ENCODE measurements at places on chromosomes 12 and 14. TPM values are rescaled to one million over a fixed set of nuclear protein-coding genes. Genes with fewer than 3 reads are reported as not detected.

- H3K36me3 ChIP-seq: no peaks in the 10 kb centered on the region
- peaks cover 14% of the 10 kb centered on the region for H3K4me1 ChIP-seq
- no peaks in the 10 kb centered on the region for H3K27me3 ChIP-seq
- H3K4me3 ChIP-seq: no peak overlapping the region
Observed at GRCh38 chr12:109764123-109764522, 50.5 kb downstream of the FAM222A start.

CPM gene
- 224 TPM for total RNA-seq

DNA sequence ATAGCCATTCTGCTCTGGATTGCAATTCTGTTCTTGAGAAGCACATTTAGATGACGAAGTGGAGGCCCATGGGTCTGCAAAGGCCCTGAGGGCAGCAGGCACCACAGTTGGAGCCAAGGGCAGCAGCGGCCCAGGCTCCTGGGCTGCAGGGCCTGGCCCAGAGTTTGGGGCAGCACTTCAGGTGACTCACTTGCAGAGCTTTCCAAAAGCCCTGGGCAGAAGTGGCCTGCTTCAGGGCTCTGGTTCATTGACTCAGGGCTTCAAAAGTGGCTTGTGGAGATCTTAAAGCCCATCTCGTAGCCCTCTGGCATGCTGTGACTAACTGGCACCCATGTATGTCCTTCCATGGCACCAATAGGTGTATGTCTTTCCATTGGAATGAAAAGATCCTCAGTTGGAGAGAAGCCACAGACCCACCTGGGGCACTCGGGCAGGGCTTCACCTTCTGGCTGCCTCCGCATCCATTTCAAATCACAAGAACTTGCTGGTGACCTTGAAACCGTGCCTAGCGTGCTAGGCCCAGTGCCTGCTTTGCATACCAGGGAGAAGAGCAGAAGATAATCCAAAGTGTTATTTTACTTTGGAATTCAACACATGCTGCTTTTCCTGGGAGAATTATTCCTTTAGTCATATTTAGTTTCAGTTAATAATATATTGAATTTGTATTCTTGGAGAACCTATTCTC lies 106.7 kb downstream of the PRMT8 start:
- no peak overlapping the region for H3K4me3 ChIP-seq
- H3K4me1 ChIP-seq: no peaks in the 10 kb centered on the region
- H3K27ac ChIP-seq: no peak overlapping the region
- H3K27me3 ChIP-seq: no peaks in the 10 kb centered on the region
- DNase-seq: no peak
- no peaks in the 10 kb centered on the region for H3K36me3 ChIP-seq

CLBA1 gene
- total RNA-seq: 10.5 TPM

- no peak overlapping the region for H3K27ac ChIP-seq
- no peaks in the 10 kb centered on the region for H3K4me1 ChIP-seq
- no peaks in the 10 kb centered on the region for H3K36me3 ChIP-seq
- no peak overlapping the region for H3K4me3 ChIP-seq
- no peaks in the 10 kb centered on the region for H3K27me3 ChIP-seq
- DNase-seq: no peak
Observed at GRCh38 chr14:59857328-59857727, 13.2 kb downstream of the RTN1 start.

JAG2 gene
- 29.2 TPM for total RNA-seq

DHRS2 gene
- total RNA-seq: 1.2 TPM

DNA sequence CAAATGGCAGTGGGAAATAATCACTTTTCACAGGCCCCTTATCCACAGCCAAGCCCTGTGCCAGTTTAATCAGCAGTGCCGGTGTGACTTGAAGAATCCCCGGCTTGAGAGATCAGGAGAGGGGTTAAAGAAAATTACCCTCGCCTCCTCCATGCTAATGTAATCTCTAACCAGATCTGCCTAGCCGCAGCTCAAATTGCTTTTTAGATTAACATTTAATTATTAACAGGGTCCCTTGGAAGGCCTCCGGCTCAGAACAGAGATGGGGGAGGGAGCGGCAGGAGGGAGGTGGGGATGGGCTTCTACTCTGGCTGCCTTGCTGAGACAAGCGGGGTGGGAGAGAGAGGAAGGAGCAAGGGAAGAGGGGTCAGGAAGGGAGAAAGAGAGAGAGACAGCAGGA lies 24.0 kb downstream of the FAM222A start:
- H3K27me3 ChIP-seq: peaks cover 19% of the 10 kb centered on the region
- peaks cover 9% of the 10 kb centered on the region for H3K4me1 ChIP-seq
- H3K4me3 ChIP-seq: no peak overlapping the region
- no peaks in the 10 kb centered on the region for H3K36me3 ChIP-seq

DNA sequence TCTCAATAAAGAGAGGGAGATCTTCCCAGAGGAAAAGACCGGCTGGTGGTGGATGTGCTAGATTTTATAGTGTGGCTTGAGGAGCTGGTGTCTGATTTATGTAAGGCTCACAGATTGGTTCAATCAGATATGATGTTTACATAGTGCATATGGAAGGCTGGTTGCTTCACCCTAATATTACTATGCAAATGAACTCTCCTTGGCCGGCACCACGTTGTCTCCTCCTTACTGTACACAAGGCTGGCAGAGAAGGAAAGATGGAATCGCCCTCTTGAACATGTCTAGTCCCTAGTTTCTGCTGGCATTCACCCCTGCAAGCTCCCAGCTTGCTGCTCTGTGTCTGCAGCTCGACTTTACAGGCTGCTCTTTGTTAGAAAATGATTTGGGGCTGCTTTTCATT lies 8.9 kb downstream of the FAM186A start:
- H3K27ac ChIP-seq: no peak overlapping the region
- H3K4me3 ChIP-seq: no peak overlapping the region
- H3K4me1 ChIP-seq: no peaks in the 10 kb centered on the region
- no peak for DNase-seq
- no peaks in the 10 kb centered on the region for H3K36me3 ChIP-seq
- no peaks in the 10 kb centered on the region for H3K27me3 ChIP-seq

ZNF705A gene
- total RNA-seq: 0.15 TPM

- H3K4me3 ChIP-seq: no peak overlapping the region
- DNase-seq: no peak
- no peaks in the 10 kb centered on the region for H3K4me1 ChIP-seq
- no peaks in the 10 kb centered on the region for H3K36me3 ChIP-seq
- no peak overlapping the region for H3K27ac ChIP-seq
Observed at GRCh38 chr12:93018610-93019009, 89.5 kb upstream of the EEA1 start.

DNA sequence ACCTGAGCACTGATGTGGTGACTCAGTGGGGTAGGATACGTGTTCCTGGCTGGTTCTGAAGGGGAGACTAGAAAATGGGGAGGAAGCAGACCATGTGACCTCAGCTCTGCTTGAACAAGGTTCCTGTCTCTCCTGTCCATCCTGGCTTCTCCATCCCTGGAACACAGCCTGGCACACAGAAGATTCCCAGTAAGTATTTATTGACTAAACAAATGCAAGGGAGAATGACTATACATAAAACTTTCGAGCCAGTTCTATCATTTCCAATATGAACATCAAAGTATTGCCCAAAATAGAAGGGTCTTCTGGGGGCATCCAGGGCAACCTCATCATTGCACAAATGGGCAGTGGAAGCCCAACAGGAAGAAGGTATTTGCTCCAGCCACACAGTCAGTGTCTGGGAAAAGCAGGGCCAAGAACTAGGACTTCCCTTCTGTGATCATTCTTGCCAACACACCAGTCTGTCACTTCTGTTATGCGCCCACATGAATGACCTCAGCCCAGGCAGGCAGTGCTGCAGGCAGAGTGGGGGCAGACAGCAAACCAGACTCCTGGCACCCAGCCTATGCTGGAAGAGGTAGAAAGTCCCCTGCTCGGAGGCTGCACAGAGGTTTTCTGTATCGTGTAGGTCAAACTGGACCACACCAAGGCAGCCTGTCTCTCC lies 5.6 kb upstream of the SERPINA9 start:
- no peaks in the 10 kb centered on the region for H3K36me3 ChIP-seq
- H3K4me1 ChIP-seq: peaks cover 6% of the 10 kb centered on the region
- peaks cover 12% of the 10 kb centered on the region for H3K27me3 ChIP-seq

DNA sequence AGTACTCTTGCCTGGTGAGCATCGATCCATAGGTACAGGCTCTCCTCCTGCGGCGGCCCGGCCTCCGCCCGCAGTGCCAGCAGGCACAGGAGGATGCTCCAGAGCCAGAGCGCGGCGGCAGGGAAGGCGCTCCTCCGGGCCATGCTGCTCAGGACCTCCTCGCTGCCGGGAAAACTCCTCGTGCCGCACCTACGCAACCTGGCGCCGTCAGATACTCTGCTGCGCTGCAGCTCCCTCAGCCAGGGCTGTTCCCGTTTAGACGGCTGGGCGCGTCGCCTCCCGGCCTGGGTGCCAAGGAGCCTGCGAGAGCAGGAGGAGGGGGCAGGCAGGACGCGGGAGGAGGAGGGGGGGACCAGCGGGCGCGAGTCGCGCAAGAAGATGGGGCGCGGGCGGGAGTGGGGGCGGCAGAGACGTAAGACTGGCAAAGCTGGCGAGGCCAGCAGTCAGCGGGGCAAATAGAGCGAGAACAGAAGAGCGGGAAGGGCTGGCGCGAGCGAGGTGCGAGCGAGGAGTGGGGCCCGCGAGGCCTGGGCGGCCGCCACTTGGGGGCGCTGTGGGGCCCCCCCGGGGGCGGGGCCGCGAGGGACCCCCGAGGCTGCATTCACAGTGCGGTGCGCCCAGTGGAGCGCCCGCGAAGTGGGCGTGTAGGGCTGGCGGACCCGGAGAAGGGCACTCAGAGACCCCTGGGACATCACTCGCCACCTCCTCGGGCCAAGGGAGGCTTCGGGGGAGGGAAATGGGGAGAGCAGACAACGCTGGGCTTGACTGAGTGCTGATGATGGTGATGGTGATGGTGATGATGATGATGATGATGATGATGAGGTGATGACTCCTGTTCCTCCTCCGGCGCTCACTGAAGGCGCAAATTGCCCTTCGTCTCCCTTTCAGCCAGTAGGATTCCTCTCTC lies at the start of gene WIF1:
Gene WIF1 (minus strand): TSS at position 257 of the 907 bp plus-strand sequence. CDS start 114 bp downstream, at position 143.
- peaks cover 6% of the 10 kb centered on the region for H3K4me1 ChIP-seq
- peak; percentile 84 for DNase-seq
- H3K27ac ChIP-seq: peak within 1 kb of the TSS; percentile 15
- H3K36me3 ChIP-seq: no peaks in the 10 kb centered on the region

DNA sequence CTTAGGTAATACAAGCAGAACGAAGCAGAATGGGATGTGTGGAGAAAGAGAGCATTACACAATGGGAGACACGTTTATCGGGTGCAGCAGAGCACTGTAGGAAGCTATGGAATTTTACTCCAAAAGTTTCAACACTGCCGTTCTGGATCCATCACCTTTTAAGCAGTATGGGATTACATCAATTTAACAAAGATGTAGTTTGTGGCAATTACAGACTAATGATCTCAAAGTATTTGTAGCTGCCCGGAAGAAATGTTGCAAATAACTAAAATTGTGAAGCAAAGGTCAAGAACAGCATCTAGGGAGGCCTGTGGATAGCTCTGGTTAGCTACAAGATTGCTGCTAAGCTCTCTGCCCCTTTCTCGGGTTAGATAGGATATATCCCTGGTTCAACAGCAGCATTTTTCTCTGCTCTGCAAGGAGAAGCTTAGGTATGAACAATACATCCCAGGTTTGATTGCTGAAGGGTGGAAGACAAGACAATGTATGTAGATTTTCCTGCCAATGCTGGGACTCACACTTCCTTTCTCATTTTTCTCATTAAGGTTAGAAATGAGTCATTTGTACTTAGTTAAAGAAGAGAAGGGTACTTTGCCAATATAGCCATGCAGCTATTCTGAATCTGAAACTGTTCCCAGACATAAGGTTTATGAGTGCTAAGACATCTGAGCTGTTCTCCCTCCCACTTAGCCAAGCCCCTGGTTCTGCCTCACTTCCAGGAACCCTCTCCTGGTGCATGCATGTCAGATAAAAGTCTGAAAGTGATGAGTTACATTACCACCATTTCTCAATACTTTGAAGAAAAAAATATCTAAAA lies 75.0 kb upstream of the HIF1A start:
- no peak overlapping the region for H3K27ac ChIP-seq
- peaks cover 5% of the 10 kb centered on the region for H3K4me1 ChIP-seq
- H3K4me3 ChIP-seq: no peak overlapping the region
- no peak for DNase-seq

TAS2R46 gene
- 1.7 TPM for total RNA-seq

DNA sequence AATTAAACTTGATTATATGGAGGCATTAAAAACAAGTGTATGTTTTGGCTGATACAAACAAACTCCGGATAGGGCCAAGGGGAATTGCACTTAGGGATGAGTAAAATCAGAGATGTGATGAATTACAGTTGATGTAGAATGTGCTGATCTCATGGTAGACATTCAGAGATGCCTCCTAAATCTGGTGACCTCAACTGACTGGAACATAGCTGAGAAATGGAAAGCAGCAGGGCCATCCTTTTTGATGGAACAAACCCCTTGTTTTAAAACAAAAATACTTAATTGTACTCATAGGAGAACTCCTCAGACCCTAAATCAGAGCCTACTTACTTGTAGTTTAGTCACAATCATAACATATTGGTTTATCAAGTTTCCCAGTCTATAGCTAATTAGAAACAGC lies 122.8 kb downstream of the C12orf75 start:
- H3K36me3 ChIP-seq: no peaks in the 10 kb centered on the region
- H3K4me1 ChIP-seq: no peaks in the 10 kb centered on the region
- H3K27ac ChIP-seq: no peak overlapping the region
- no peak overlapping the region for H3K4me3 ChIP-seq

DNA sequence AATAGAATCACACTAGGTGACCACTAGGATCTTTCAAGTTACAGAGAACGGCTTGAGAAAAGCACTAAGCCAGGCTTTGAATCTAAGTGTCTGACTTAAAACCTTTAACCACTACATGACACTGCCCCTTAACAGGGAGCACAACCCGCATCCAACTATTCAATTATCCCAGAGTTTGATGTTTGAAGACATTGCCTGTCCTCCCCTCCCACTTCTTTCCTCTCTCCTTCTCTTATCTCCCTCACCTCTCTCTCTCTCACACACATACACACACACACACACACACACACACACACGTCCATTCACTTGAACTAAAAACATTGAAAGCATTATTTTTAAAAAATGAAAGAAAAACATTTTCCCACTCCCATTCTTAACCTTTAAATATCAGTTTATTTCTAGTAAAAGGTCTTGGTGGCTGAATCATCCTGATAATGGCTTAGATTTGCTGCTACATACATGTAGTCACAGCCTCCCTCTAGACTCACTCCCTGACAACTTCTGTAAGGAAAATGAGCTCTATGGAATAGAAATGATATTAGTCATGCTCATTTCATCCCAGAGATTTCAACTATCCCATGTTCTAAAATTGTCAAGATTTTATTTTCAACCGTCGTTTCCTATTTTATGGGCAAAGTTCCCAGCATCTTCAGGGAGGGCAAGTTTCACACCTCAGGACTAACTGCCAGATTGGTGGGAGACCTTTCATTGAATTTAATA lies 53.5 kb upstream of the RAP1B start:
- no peak for DNase-seq
- no peaks in the 10 kb centered on the region for H3K36me3 ChIP-seq
- no peak overlapping the region for H3K27ac ChIP-seq
- no peak overlapping the region for H3K4me3 ChIP-seq

- no peak overlapping the region for H3K27ac ChIP-seq
- no peaks in the 10 kb centered on the region for H3K27me3 ChIP-seq
- no peaks in the 10 kb centered on the region for H3K36me3 ChIP-seq
- no peak for DNase-seq
Observed at GRCh38 chr14:76710056-76711010, 50.9 kb upstream of the VASH1 start.

GRCh38 chr14:32185097-32185496 lies 16.7 kb upstream of the RNU6-7 start:
- no peak for DNase-seq
- no peaks in the 10 kb centered on the region for H3K27me3 ChIP-seq
- H3K36me3 ChIP-seq: no peaks in the 10 kb centered on the region
- no peaks in the 10 kb centered on the region for H3K4me1 ChIP-seq
